Hematopoietic multipotent progenitor cell treated with erythropoietin and hydrocortisone succinate and interleukin-3 and kit ligand, for 6 days (in vitro differentiated cells): ENCODE measurements at places on chromosomes 11 and 22.
A peak's percentile ranks its signal among the peaks of the same experiment; 100 is the strongest.

DNA sequence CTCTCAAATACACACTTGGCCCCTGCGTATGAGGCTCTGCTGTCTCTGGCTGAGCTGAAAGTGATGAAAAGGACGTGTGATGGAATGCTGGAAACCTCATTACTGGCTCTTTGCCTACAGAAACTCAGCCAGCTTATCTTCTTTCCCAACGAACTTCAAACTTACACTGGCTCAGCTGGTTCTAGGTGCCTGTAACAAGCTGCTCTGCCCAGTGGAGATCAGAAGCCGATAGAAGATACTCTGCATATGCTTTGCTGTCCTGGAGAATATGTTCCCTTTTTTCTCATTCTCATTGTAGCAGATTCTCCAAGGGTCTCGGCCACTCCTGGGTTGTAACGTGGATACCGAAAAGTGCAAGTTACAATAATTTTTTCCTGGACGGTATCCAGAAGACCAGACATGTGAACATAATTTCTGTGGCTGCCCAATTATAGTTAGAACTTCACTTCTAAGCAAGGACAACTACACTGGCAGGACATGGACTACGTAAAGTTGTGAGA is 405.3 kb upstream of the CCDC90B start:
- DNase-seq, result no peak

DNA sequence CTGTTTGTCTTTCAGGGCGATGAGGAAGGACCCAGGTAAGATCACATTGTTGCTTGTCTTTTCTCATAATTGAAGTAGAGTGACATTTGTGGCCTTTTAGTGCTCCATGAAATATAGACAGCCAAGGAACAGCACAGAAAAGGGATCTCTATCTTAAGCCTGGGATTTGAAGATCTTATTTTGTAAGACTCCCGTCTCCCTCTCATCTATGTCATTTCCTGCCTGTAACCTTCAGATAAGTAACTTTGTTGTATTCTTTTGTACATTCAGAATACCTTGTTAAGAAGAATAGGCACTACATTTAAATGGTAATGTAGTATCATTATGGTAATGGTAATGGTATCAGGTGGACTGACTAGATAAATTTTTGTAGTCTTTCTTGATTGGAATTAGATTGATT is 72.8 kb downstream of the TRIM44 start:
- DNase-seq, result no peak

GRCh38 chr11:66268952-66269905 is 790 bp downstream of the RAB1B start:
- DNase-seq, result peak; percentile 67

DNA sequence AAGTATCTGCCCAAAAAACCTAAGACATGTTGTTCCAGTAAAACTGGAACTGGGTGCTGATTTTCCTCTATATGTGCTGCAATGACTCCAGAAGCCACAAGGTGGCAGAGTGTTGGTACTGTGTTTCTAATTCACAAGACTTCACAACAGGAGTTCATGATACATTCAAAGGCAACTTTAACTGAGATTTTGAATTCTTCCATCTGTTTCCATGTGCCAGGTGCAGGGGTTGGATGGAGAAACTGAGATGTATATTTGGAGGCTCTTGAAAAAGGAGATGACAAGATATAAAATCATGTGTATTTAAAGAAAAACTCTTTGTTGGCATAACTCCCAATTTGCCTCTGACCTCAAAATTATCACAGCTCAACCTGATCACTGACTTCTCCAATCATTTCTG is 1098.6 kb upstream of the CCDC90B start:
- peak; percentile 60 for DNase-seq

DNA sequence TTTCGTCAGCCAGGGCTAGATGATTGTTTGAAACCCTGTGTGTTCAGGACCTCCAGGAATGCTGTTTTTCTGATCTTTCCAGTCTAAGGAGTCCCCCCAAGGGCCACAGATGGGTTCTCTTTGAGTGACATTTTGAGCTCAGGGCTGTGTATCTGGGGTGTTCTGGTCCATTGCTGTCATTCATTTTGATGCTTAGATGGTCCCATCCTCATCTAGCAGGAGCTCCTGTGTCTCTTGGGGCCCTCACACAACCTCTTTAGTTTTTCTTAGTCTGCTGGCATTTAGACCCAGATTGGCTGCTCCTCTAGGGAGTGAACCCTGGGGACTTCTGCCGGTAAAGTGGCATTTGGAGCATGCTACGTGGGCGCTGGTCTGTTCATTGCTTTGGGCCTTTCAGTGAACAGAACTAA is 39.1 kb downstream of the MED15 start:
- no peak for DNase-seq

GRCh38 chr22:22214819-22215329 is 29.7 kb upstream of the VPREB1 start:
- DNase-seq, result no peak

DNA sequence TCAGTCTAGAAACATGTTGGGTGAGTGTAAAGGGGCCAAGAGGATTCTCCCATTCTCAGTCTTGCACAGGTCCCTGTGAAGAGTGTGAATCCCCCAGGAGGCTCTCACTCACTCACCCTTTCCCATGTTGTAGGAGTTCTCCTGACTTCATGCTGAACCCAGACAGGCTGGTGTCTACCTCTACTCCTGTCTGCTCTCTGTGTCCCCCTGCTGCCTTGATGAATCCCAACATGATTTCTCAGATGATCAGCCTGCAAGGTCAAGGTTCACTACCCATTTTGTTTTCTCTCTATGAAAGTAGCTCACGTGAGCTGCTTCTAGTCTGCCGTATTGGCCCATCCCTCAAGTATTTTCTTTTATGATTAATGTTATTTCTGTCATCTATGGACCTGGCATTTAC is 500.6 kb downstream of the ETS1 start:
- no peak for DNase-seq

DNA sequence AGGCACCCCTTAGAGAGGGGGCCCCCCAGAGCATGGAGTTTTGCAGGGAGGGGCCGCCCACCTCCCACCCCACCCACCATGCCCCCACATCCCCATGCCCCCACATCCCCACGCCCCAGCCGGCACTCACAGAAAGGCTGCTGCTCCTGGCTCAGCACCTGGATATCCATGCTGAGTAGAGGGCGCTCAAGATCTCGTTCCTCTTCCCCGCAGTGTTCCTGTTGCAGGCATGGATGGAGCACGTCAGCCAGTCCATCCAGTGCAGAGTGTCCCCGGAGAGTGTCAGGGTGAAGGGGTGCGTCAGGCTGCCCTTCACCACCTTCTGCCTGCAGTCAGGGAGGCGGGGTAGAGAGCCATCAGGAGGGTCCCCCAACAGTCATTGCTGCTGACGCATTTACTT is 156.2 kb downstream of the CRYBB2 start:
- DNase-seq, result no peak

- DNase-seq, result no peak
Observed at GRCh38 chr11:41486424-41486823, 27.0 kb upstream of the LRRC4C start.

DNA sequence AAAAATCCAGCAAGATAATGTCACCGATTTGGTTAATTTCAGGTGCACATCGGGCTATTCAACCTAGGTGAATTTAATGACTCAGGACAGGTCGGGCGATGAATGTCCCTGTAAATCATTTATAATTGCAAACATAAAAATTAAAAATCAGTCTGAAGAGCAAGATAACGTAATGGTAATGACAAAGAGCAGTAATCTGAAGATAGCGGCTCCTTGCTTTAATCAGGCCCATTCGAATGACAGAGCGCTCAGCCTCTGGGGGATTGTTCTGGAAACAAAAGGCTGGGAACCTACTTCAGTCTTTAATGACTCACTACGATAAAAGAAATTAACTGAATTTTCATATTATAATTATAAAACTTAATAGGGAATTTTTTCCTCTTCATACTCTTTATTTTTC is 61.3 kb downstream of the RCN1 start:
- DNase-seq, result no peak

DNA sequence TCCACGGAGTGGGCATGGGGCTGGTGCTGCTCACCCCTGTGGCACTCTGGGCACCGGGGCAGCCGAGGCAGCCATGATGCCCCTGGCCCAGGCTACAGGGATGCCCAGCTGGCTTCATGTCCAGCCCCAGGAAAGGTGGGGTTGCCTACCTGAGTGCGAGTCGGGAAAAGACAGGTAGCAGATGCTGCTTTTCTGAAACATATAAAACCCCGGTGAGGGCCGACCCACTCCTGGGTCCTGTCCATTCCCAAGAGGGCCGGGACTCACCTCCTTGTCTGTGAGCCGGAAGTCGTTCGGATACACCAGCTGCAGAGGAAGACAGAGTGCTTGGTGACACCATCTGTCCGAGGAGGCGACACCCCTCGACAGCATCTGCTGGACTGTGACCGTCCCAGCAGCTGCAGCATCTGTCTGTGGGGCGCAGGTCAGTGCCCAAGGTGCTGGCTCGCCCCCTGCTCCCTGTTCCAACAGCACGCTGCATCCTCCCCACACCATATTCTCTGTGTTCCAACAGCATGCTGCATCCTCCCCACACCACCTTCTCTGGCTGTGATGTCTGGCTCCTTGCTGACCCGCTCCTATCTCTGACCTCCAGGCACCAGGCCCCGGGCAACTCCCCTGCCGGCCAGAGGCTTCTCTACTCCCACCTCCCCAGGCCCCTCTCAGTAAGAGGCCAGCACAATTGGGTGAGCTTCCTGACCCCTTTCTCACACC is 8.0 kb downstream of the DENND6B start:
- no peak for DNase-seq

DNA sequence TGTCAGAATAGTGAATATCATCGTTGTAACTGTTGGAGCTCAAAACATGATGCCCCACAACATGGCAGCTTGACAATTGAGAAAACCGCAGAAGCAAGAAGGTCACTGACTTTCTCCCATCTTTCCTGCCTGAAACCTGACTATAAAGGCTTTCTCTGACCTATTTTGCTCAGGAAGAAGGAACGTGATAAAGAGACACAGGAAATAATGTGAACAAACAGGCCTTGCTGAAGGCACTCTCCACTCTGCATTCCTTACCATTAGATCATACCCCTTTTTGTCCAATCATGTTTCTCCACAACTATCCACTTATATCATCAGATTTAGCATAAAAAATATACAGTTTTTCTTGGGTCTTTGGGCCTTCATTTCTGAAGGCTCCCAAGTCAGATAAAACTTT is 916.8 kb downstream of the METTL15 start:
- DNase-seq, result no peak

DNA sequence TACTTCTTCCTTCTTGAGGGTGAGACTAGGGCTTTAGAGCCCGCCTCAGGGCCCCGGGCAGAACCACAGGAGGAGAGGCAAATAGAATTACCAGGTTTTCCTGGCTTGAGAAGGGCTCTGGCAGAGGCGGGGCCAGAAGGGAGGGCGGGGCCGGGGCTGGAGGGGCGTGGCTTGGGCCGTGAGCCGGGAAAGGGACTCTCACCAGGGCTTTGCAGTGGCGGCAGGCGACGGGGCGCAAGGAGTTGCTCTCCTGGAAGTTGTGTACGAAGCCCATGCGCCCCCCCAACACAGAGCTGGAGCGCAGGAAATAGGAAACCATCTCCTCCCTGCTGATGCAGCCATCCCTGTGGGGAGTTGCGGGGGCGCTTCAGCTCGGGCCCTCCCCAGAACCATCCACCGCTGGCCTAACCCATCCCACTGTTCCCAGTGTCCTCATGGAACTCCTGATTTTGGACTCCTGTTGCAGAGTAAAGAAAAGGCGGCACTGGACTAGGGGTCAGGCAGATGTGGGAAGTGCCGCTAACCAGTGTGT is 6.9 kb upstream of the NRXN2 start:
- peak; percentile 31 for DNase-seq

GRCh38 chr22:48629631-48630432 is 1197.8 kb downstream of the BRD1 start:
- DNase-seq, result no peak

DNA sequence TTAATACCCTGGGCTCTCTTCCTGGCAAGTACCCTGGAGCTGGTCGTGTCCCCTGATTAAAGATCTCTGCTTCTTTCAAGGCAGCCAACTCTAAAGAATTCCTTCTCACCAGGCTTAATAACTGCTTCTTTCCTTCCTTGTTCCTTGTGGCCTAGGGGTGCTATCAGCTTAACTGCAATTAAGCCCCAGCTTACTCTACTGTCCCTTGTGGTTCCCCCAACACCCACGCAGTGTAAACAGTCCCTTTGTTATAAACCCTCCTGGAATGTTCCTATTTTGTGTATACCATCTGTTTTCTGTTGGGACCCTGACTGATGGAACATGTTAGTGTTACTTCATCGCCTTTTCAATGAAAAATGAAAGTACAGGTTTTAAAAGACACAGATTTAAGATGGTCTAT is 126.4 kb upstream of the KIRREL3 start:
- no peak for DNase-seq

- DNase-seq, result no peak
Observed at GRCh38 chr11:111347723-111348115, 31.4 kb downstream of the POU2AF1 start.

DNA sequence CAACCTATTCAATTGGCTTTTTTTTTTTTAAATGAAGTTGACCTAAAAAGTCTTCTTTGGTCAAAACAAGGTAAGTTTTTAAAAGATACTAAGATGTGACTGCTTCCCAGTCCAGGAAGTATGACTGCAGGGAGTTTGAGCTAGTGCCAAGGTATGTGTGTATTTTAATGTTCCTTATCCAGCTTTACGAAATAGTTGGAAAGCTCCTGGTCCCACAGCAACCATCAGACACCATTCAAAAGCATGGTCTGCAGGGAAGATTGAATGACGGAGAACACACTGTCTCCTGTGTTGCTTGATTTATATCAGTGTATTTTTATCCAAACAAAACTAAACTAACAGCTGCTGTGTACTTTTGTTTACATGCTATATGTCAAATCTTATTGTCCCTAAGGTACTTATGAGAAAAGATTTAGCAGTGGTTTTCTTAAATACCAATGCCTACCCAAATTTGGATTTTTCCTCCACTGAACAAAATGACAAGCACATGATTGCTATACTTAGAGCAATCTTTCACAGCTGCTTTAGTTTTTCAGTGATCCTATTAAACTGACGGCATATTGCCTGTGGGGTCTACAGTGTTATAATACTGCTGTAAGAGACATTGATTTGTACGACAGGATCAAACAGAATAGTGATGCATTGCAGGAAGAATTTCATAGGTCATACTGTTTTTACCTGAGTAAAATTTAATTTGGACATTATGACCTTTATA is 122.9 kb downstream of the DCDC1 start:
- no peak for DNase-seq

GRCh38 chr22:45540122-45540521 is 37.4 kb downstream of the FBLN1 start:
- DNase-seq, result no peak

- DNase-seq, result no peak
Observed at GRCh38 chr11:133978794-133979193, 22.0 kb upstream of the IGSF9B start.

GRCh38 chr11:75319035-75319877 is 32.2 kb downstream of the ARRB1 start:
- DNase-seq, result no peak

- DNase-seq, result no peak
Observed at GRCh38 chr11:79956061-79956460, 515.2 kb upstream of the TENM4 start.

GRCh38 chr11:57417056-57417455 is 9.9 kb downstream of the SLC43A3 start:
- no peak for DNase-seq
